ENCODE measurements at places on chromosomes 3 and 15.
A peak's percentile ranks its signal among the peaks of the same experiment; 100 is the strongest.

GRCh38 chr3:48301800-48302166, 31.7 kb downstream of the SPINK8 start:
- no peak for DNase-seq

- no peak for DNase-seq
Measured at GRCh38 chr3:172054115-172054764, 14.9 kb downstream of the FNDC3B start.

- no peak for DNase-seq
Measured at GRCh38 chr15:29900237-29901189, 78.2 kb upstream of the TJP1 start.

DNA sequence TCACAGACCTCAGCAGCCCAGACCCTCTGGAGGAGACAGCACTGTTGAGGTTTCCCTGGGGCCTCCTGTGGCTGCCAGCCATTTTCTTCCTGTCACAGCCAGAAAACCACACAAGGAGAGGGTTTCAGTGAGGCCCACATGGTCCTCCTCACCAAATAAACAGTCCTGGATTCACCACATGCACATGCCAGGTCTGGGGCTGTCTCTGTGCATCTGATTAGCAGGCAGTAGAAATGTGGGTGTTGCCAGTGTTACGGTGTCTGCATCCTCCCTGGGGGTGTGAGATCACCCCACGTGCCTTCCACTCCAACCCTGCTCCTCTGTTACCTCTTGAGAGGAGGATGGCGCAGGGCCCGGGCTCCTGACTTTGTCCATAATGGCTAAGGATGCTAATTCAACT, 140.4 kb downstream of the CHDH start:
- no peak for DNase-seq

DNA sequence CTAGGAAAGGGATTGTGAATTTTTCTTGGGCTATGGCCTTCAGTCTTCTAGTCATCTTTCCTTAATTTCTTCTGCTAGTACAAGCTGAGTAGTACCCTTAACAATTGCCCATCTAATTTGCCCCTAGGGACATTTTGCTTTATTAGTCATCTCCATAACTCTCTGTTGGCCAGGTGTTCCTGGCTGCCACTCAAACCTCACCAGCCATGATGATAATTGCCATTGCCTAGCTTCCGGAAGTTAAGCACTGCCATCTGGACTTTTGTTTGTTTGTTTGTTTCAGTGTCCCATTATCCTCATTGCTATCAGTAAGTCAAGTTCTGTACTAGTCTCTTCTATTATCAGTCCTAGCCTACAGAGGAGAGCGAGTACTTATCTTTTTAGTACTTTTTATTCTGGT, 36.6 kb upstream of the UBL7 start:
- DNase-seq: no peak

- no peak for DNase-seq
Measured at GRCh38 chr3:151404316-151404715, 19.8 kb upstream of the P2RY12 start.

- no peak for DNase-seq
Measured at GRCh38 chr3:11539218-11539617, 104.5 kb downstream of the VGLL4 start.

DNA sequence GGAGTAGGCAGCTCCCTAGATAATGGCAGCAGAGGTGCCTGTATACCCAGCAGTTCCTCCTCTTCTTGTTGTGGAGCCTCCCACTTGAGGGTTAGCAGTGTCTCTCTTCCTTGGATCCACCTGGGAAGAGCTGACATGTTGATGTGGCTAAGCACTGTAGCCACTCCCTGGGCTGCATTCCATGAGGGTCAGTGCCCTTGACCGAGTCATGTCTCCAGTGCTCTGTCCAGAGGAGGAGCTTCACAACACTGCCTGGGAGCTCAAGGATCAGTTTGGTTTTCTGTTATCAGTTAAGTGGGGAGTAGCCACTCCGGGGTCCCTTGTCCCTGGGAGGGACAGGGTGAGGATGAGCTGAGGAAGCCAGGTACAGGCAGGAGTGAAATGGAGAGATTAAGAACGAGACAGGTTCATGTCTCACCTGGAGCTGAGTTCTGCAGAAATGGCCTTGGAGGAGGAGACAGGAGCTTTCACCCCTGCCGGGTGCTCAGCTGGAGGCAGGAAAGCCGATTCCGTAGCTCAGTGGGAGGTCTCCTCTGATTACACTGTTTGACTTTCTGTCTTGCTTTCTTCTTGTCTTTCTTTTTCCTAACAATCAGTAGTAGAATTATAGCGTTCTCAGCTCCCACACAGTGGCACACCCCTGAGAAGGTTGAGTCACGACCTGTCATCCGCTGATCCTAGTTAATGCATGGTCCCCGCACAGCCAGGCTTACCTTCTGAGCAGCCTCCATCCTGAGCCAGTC, 57.9 kb upstream of the SEC22A start:
- no peak for DNase-seq

DNA sequence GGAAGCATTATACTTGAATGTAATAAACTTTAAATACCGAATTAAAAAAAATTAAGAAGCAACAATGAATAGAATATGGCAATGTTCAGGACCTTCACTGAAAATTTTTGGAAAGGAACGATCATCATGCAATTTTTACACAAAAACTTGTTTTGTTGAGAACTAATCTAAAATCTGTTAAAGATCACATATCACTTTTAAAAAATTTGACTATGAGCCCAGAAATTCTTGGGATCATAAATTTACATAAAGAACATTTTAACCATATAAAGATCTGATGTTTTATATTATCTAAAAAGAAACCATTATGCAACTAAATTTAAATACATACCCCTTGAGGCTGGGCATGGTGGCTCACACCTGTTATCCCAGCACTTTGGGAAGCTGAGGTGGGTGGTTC, 76.2 kb upstream of the MELTF start:
- DNase-seq: no peak

GRCh38 chr3:52056521-52056967, at the start of gene DUSP7:
DUSP7 (minus strand) TSS chr3:52056571; CDS start chr3:52056366, 205 bp downstream.
- peak; percentile 77 for DNase-seq

DNA sequence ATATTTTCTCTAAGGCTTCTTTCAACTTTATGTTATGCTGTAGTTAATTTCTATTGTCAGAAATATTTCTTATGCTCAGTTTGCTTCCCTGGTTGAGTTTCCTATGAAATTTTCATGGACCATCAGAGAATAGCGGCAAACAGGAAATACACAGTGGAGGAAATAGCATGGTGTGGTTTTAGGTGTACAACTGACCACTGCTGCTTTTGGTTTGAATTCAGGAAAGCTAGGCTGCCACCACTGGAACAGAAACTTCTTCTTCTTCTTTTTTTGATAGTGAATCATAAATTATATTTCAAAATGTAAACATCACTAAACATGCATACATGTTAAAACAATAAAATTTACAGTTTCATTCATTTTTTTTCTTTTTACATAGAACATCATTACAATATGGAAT, 316.6 kb upstream of the TGFBR2 start:
- DNase-seq: no peak

GRCh38 chr3:192879346-192880031, 38.2 kb downstream of the MB21D2 start:
- no peak for DNase-seq

GRCh38 chr3:150761831-150762661, 923 bp downstream of the SIAH2 start:
- peak; percentile 54 for DNase-seq

- DNase-seq: no peak
Measured at GRCh38 chr15:88440021-88440420, 27.2 kb downstream of the MRPL46 start.

Data from activated T-cell treated with anti-CD3 and anti-CD28 coated beads, Interleukin-2, amount 50 U/mL, for 1 hour (primary cell).